Skeletal muscle cell (primary cell): ENCODE measurements at places on chromosomes 11 and 22.

DNA sequence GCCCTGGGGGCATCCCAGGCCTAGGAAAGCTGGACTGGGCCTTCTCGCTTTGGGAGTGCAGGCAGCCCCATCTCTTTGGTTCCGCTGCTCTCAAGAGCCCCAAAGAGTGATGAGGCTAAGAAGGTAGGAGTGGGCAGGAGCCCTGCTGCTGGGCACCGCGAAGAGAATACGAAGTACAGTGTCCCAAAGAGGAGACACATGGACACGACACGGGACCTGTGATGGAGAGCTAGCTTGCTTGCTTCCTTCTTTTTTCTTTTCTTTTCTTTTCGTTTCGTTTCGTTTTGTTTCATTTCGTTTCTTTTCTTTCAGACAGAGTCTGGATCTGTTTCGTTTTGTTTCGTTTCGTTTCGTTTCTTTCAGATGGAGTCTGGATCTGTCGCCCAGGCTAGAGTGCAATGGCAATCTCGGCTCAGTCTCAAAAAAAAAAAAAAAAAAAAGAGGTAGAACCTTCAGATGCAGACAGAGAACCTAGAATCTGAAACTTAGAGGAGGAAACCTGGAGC lies 10.6 kb downstream of the MGAT3 start:
- DNase-seq, result no peak

DNA sequence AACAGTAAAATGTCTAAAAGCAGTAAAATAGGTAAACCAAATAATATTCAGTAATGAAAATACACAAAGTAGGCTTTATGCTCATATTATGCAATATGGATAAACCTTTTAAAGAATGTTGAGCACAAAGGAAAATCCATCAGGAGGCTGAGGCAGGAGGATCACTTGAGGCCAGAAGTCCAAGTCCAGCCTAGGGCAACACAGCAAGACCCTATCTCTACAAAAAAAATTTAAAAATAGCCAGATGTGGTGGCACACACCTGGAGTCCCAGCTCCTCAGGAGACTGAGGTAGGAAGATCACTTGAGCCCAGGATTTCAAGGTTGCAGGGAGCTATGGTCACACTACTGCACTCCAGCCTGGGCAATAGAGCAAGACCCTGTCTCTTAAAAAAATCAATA lies 17.7 kb upstream of the LMO2 start:
- DNase-seq, result no peak

GRCh38 chr11:79237703-79238102 lies 203.1 kb downstream of the TENM4 start:
- peak; percentile 82 for DNase-seq

DNA sequence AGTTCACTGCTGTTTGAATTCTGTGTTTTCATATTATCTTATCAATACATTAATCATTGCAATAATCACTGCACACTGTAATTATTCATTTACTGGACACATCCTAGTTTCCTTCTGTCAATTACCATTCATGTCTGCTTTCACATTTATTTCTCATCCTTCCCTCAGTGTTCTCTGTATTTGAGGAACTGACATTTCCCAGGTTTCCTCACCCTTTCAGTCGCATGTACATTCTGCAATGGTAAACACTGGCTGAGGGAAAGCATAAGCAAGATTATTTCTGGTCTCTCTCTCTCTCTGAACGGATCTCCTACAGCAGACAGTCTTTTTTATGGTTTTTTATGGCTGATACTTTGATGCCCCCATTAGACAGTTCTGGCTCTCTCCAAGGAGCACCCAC lies 4.2 kb upstream of the HBD start:
- no peak for DNase-seq

DNA sequence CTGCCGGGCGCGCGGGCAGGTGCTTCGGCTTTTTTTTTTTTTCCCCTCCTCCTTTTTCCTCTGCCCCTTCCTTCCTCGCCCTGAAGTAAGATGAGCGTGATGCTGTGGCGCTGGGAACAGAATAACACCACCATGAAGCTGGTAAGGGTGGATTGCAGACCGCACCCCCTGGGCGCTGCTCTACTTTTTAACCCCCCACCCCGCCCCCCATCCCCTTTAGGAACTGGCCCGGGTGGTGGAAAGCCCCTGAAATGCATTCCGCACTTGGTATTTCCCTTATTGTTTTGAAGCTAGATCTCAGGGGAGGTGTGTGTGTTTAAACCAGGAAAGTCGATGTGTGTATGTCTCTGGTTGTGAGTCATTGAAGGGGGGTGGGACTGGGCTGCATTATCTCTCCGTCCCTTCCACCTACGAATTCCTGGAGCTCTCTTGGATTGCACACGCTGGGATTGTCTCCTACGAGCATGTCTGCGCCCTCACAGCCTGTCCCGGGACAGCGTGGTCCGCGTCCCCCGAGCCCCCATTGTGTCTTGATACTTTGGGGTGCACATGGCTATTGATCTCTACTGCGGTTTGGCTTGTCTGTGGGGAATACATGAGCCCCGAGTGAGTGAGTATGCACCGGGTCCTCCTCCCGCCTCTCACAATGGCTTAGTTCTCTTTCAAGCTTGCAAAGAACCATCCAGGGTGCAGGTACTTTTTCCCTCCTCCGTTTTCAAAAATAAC lies 64.9 kb downstream of the NAV2 start:
- DNase-seq, result peak; percentile 53

GRCh38 chr11:97683733-97684132 lies 1293.9 kb downstream of the JRKL start:
- no peak for DNase-seq

GRCh38 chr11:82246926-82247325 lies 486.7 kb downstream of the FAM181B start:
- no peak for DNase-seq

DNA sequence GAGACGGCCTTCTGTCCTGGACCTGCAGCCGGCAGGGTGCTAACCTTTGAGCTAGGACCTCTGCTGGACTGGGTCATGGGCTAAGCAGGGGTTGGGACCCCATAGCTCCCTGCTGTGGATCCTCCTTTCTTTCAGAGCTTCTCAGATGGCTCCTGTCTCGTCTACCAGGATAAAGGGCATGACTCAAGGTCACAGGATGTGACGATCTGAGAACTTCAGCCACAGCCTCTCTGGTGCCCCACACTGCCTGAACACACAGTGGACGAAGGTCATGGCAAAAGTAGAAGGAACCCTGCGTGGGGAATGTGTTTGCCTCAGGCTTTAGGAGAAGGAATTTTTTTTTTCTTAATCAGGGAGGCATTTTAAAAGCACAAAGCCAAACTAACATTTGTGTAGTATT lies 196.7 kb downstream of the TRIM29 start:
- no peak for DNase-seq

DNA sequence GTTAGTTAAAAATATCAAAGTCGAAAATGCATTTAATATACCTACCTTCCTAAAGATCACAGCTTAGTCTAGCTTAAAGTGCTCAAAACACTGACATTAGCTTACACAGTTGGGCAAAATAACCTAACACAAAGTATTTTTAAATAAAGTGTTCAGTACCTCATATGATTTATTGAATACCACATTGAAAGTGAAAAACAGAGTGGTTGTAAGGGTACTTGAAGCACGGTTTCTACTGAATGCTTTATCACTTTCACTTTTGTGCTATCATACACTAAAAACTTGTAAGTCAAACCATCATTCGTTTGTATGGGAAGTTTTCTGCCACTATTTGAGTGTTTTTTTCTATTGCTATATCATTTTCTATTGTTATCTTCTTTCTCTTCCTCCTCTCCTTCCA lies 36.6 kb downstream of the ZBTB44 start:
- DNase-seq, result no peak
